ENCODE measurements at places on chromosomes 5 and 9.
A peak's percentile ranks its signal among the peaks of the same experiment; 100 is the strongest.

DNA sequence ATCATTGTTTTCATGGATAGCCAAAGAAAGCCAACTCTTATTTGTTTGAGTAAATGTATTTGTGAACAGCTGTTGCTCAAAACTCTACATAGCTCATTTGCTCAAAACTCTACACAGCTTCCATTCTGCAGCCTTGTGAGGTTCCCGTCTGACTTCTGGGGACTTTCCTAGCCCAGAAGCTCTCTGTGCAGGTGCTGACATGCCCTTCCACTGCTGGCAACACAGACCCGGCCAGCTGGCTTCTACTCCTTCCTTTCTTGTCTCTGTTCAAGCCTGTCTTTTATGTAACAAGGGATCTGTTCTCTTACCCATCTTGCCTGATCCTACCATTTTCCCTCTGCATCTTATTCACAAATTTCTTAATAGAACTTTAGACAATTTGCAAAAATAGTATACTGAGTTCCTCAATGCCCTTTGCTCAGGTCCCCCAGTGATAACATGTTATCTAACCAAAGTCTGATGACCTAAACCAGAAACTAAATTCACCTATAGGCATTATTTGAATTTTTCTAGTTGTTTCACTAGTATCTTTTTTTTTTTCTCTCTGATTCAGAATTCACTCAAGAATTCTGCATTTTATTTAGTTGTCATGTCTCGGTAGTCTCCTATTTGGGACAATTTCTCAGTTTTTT lies 556.5 kb upstream of the SEMA6A start:
- H3K36me3 ChIP-seq = no peaks in the 10 kb centered on the region
- H3K27ac ChIP-seq = no peak overlapping the region
- peak; percentile 75 for DNase-seq
- H3K27me3 ChIP-seq = no peaks in the 10 kb centered on the region
- no peaks in the 10 kb centered on the region for H3K4me1 ChIP-seq

- peak overlapping the region; percentile 93 for H3K4me3 ChIP-seq
- no peaks in the 10 kb centered on the region for H3K36me3 ChIP-seq
- H3K27ac ChIP-seq = peak overlapping the region; percentile 84
Measured at GRCh38 chr9:131275332-131276093, 797 bp downstream of the FAM78A start.

DNA sequence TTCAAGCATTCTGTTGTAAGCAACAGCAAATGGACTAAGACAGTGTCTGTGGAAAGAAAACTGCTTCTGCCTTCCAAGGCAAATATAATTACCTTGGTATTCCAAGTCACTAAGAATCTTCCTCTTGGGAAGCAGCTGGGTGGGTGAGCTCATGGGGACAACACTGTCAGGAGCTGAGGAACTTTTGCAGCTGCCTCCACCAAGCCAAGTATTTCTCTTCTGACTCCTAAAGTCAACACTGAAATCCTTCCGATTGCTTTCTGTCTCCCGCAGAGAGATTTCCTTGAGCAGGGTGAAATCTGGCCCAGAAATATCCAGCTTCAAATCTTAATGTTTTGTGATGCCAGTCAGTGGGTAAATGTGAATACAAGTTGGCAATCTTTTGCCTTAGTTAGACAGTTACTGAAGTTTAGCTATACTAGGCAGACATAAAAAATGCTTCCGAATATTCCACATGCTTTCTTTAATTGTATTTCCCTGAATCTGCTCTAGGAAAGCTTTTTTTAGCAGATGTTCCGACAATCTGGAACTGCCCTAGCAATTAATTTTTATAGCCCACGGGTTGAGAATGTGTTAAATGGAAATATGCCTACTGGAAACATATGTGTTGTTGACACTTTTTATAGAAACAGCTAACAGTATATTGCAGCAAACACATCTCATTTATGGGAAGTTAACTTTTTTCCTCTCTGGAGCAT lies 369.9 kb upstream of the DAB2 start:
- no peak for DNase-seq
- no peaks in the 10 kb centered on the region for H3K27me3 ChIP-seq
- no peak overlapping the region for H3K27ac ChIP-seq
- no peaks in the 10 kb centered on the region for H3K36me3 ChIP-seq

- no peaks in the 10 kb centered on the region for H3K4me1 ChIP-seq
- no peak overlapping the region for H3K4me3 ChIP-seq
- H3K36me3 ChIP-seq = no peaks in the 10 kb centered on the region
- peaks cover 87% of the 10 kb centered on the region for H3K27me3 ChIP-seq
- DNase-seq = no peak
Measured at GRCh38 chr9:137368431-137369035, 54.4 kb downstream of the EXD3 start.

DNA sequence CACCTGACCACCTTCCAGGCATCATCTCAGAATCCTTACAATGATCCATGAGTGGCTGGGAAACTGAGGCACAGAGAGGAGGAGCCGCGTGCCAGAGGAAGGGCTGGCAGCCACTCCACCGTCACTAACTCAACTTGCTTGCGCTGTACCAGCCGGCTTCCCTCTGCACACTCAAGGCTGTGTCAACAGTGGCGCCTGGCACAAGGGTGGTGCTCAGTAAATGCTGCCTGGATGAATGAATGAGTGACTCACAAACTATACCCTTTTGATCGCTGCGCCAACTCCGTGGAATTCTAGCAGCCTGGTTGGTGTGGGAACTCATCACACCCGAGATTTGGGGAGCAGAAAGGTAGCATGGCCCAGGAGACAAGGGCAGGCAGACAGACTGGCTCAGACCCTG lies 21.9 kb downstream of the PRRX2 start:
- H3K27ac ChIP-seq = no peak overlapping the region
- peaks cover 88% of the 10 kb centered on the region for H3K27me3 ChIP-seq
- H3K36me3 ChIP-seq = no peaks in the 10 kb centered on the region
- H3K4me3 ChIP-seq = no peak overlapping the region

- H3K27me3 ChIP-seq = no peaks in the 10 kb centered on the region
- H3K27ac ChIP-seq = no peak overlapping the region
- H3K4me1 ChIP-seq = no peaks in the 10 kb centered on the region
- no peaks in the 10 kb centered on the region for H3K36me3 ChIP-seq
- no peak for DNase-seq
Measured at GRCh38 chr5:36733183-36733582, 126.8 kb downstream of the SLC1A3 start.

GRCh38 chr9:134162926-134163370 lies 1.4 kb downstream of the RNU6ATAC start:
- no peaks in the 10 kb centered on the region for H3K36me3 ChIP-seq
- H3K4me3 ChIP-seq = no peak overlapping the region
- no peak overlapping the region for H3K27ac ChIP-seq
- no peaks in the 10 kb centered on the region for H3K27me3 ChIP-seq
- DNase-seq = no peak
- H3K4me1 ChIP-seq = no peaks in the 10 kb centered on the region

DNA sequence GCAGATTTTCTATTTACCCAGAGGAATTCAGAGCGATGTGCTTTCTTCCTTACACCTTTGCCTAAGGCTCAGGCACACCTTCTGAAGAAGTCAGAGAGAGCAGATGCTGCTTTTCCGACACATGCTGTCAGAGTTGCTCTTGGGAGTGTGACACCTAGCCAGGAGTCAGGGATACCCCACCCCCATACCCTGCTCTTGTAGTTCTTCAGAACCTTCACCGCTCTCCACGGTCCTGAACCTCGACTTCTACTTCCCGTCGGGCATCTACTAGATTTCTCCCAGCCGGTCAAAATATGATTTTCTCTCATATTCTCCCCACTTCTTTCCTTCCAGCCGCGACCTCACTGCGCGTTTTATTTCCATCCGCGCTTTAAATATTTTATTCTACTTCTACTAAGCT lies 1.7 kb downstream of the GRIN3A start:
- no peak overlapping the region for H3K4me3 ChIP-seq
- no peaks in the 10 kb centered on the region for H3K4me1 ChIP-seq
- H3K36me3 ChIP-seq = no peaks in the 10 kb centered on the region
- H3K27me3 ChIP-seq = no peaks in the 10 kb centered on the region
- H3K27ac ChIP-seq = no peak overlapping the region

DNA sequence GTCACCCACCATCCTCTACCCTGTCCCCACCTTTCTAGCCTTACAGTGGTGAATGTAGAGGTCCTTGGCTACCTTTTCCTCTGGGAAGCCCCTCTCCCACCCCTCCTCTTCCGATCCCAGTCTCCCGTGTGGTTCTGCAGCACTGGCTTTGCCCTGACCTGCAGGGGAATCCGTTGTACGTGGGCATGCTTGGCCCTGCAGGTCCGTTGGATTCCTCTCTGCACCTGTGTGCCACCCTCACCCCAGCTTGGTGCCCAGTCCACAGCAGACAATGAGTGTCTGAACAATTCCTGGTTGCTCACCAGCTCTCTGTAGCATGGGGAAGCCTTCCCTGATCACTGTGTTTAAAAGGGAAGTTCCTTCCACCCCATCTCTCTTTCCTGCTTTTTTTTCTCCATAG lies 185.1 kb downstream of the PAX5 start:
- no peaks in the 10 kb centered on the region for H3K4me1 ChIP-seq
- H3K27me3 ChIP-seq = peaks cover 25% of the 10 kb centered on the region
- H3K36me3 ChIP-seq = no peaks in the 10 kb centered on the region
- no peak for DNase-seq

GRCh38 chr9:551986-552929 lies 289.2 kb upstream of the DMRT1 start:
- no peaks in the 10 kb centered on the region for H3K27me3 ChIP-seq
- no peak overlapping the region for H3K27ac ChIP-seq
- H3K4me3 ChIP-seq = no peak overlapping the region
- H3K4me1 ChIP-seq = no peaks in the 10 kb centered on the region
- H3K36me3 ChIP-seq = no peaks in the 10 kb centered on the region
- DNase-seq = no peak

GRCh38 chr9:127035948-127036347 lies 86.5 kb downstream of the ANGPTL2 start:
- H3K4me3 ChIP-seq = no peak overlapping the region
- H3K27me3 ChIP-seq = no peaks in the 10 kb centered on the region
- peaks cover 8% of the 10 kb centered on the region for H3K4me1 ChIP-seq
- DNase-seq = no peak

GRCh38 chr5:5953584-5954274 lies 424.6 kb downstream of the MED10 start:
- H3K4me1 ChIP-seq = no peaks in the 10 kb centered on the region
- no peak overlapping the region for H3K27ac ChIP-seq
- no peaks in the 10 kb centered on the region for H3K27me3 ChIP-seq
- H3K36me3 ChIP-seq = no peaks in the 10 kb centered on the region
- DNase-seq = no peak

GRCh38 chr5:177447611-177448243 lies 1.1 kb downstream of the PRR7 start:
- no peaks in the 10 kb centered on the region for H3K27me3 ChIP-seq
- no peak for DNase-seq
- no peak overlapping the region for H3K27ac ChIP-seq
- no peaks in the 10 kb centered on the region for H3K36me3 ChIP-seq
- H3K4me1 ChIP-seq = peaks cover 31% of the 10 kb centered on the region

DNA sequence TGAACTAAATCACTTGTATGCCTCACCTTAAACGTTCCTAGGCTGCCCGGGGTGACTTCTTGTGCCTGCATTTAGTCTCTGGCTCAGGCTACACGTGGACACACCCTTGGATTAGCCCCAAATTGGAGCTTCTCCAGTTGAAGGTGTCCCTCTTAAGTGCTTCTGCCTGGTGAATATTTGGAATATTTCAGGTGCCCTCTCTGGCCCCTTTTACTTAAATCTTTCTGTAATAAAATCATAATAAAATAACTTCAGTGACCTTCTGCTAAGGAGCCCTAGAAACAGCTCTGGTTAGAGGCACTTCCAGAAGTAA lies 74.3 kb upstream of the KLF9 start:
- no peaks in the 10 kb centered on the region for H3K27me3 ChIP-seq
- no peaks in the 10 kb centered on the region for H3K4me1 ChIP-seq
- no peak overlapping the region for H3K27ac ChIP-seq

DNA sequence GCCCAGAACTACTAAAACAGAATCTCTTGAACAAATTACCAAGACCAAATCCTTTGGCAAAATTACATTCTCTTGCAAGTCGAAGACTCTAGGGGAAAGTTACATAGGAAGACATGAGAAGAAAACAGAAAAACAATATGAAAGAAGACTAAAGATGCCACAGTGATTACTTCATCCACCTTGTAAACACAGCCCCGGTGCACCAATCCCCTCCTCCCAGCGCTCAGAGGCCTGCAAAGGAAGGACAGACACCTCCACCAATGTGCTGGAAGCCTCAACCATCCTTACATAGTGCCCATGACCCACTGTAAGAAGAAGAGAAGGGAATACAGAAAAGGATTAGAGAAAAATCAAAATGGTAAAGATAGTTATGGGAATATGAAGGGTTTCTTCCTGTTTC lies 218.5 kb downstream of the SPOCK1 start:
- H3K27ac ChIP-seq = no peak overlapping the region
- DNase-seq = no peak
- no peaks in the 10 kb centered on the region for H3K36me3 ChIP-seq
- no peak overlapping the region for H3K4me3 ChIP-seq
- H3K4me1 ChIP-seq = no peaks in the 10 kb centered on the region

GRCh38 chr5:92944903-92945604 lies 636.0 kb downstream of the NR2F1-AS1 start:
- DNase-seq = no peak
- H3K36me3 ChIP-seq = no peaks in the 10 kb centered on the region
- H3K4me3 ChIP-seq = no peak overlapping the region
- no peaks in the 10 kb centered on the region for H3K27me3 ChIP-seq
- H3K4me1 ChIP-seq = no peaks in the 10 kb centered on the region

- no peak for DNase-seq
- no peaks in the 10 kb centered on the region for H3K36me3 ChIP-seq
- no peaks in the 10 kb centered on the region for H3K4me1 ChIP-seq
Measured at GRCh38 chr5:77635917-77636640, 2.4 kb downstream of the OTP start.

- H3K4me3 ChIP-seq = no peak overlapping the region
- no peak for DNase-seq
- H3K27ac ChIP-seq = peak overlapping the region; percentile 16
- H3K36me3 ChIP-seq = peaks cover 30% of the 10 kb centered on the region
- peaks cover 40% of the 10 kb centered on the region for H3K4me1 ChIP-seq
Measured at GRCh38 chr5:55969956-55970355, 24.8 kb downstream of the IL6ST start.

- H3K4me1 ChIP-seq = peaks cover 4% of the 10 kb centered on the region
- DNase-seq = peak; percentile 68
- no peaks in the 10 kb centered on the region for H3K36me3 ChIP-seq
- no peak within 1 kb of the TSS for H3K27ac ChIP-seq
Measured at GRCh38 chr5:178113141-178113787, at the start of gene N4BP3. TSS of gene N4BP3 (plus strand) at chr5:178113532. CDS start at chr5:178119584, 6,052 bp downstream.

DNA sequence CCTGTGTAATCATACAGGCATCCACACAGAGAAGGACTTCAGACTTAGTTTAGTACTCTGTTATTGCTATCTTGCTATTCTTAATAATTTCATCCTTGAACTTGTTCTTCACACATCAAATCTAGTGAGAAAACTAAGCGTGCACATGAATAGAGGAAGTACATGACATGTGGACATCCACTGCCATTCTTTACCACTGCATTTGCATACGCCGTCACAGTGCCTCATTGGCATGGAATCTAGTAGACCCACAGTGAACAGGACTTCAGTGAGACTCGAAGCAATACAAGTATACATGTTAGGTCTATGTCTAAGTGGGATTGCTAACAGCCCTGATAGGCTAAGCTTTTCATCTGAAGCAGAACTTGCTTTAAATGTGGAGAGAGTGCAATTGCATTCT lies 592.1 kb downstream of the TLE4 start:
- H3K4me3 ChIP-seq = no peak overlapping the region
- no peak overlapping the region for H3K27ac ChIP-seq
- DNase-seq = no peak
- H3K4me1 ChIP-seq = no peaks in the 10 kb centered on the region
- H3K36me3 ChIP-seq = no peaks in the 10 kb centered on the region

Data from MM.1S (cell line).